ENCODE measurements at places on chromosomes 12 and 14. TPM values are rescaled to one million over a fixed set of nuclear protein-coding genes. Genes with fewer than 3 reads are reported as not detected.
A peak's percentile ranks its signal among the peaks of the same experiment; 100 is the strongest.

DNA sequence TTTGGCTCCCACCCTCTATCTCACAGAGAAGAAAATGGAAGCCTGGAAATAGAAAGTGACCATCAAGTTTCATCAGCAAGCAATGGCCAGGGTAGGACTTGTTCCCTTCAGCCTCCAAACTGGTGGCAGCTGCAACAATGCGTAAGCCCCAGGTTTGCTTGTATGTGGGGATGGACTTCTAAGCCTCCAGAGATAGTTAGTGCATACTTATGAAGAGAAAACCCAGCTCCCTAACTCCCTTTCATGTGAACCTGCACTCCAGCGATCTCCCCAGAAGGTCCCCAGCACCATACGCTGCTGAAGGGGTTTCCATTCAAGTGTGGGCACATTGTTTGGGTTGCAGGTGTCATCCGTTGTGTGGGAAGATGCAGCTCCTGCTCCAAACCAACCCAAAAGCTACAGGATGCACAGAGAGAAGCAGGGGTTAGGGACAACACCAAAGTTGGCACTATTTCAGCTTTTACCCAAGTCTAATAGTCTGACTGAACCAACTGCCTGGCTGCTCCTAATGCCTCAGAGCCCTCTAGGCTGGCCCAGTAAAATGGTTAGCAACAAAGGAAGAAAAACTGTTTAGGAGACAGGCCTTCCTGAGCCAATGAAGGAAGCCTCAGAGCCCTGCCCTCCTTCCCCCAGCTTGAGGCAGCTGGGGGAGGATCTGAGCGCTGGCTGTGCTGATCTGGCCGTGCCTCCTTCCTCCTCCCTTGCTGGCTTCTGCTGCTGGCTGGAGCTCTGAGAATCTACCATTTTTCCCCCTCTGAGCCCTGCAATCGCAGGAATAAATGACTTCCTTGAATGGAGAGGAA is 12.3 kb downstream of the ZFP36L1 start:
- DNase-seq = no peak
- peak overlapping the region; percentile 22 for H3K27ac ChIP-seq
- no peaks in the 10 kb centered on the region for H3K4me1 ChIP-seq
- H3K27me3 ChIP-seq = no peaks in the 10 kb centered on the region

DNA sequence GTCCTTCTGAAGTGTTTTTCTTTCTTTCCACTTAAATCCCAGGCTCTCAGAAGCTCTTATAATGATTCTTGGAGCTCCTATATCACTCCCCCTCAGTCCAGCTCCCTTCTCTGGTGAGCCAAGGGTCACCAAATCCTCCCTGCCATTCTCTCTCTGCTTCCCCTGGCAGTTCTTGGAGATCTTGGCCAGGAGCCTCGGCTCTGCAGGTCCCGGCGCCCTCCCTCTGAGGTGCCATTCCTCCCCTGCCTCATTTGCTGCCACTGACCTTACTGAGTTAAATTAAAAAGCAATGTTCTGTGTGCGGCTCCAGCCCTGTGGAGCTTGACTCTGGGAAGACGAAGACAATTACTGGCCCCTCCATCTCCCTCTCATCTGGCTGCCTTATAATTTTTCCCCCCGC is 7.0 kb downstream of the CISTR start:
- H3K4me3 ChIP-seq = no peak overlapping the region
- no peaks in the 10 kb centered on the region for H3K4me1 ChIP-seq
- no peaks in the 10 kb centered on the region for H3K27me3 ChIP-seq
- DNase-seq = no peak
- H3K36me3 ChIP-seq = no peaks in the 10 kb centered on the region

GRCh38 chr12:22541496-22542155 is 2.7 kb downstream of the C2CD5 start:
- no peak for DNase-seq
- no peak overlapping the region for H3K27ac ChIP-seq
- H3K27me3 ChIP-seq = no peaks in the 10 kb centered on the region
- no peak overlapping the region for H3K4me3 ChIP-seq
- H3K4me1 ChIP-seq = peaks cover 5% of the 10 kb centered on the region

- H3K4me3 ChIP-seq = no peak overlapping the region
- no peak for DNase-seq
- no peaks in the 10 kb centered on the region for H3K27me3 ChIP-seq
- no peaks in the 10 kb centered on the region for H3K4me1 ChIP-seq
These were observed 14.1 kb downstream of the C1R start for GRCh38 chr12:7078163-7078562.

DNA sequence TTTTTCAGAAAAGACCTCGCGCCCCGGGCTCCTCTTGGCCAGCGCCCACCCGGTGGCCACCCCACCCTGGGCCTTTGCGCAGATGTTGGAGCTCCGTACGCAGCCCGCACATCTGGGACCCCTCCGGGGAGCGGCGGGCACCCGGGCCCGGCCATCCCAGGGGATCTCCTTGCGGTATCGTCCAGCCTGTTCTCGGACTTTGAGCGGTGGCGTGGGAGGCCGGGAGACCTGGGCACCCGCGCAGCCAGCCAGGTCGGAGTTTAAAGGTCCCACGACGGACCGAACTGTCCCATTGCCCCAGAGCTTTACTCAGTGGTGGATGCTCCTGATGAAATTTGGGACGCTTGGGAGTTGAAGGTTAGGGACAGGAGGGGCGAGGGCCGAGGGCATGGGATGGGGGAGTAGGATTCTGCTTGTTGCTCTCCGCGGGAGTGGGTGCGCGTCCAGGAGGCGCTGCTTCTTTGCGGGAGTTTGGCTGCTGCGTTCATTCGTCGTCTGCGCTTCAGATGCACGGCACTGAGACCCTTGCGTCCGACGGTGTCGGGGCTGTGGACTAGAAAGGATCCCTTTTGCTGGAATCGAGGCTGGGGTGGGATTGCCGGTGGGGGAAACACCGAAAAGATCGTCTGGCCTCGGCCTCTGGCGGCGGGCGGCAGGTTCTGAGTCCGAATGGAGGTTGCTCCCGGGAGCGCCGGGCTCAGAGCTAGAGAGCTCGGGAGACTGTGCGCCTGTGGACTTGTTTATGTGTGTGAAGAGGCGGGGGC is 1.4 kb downstream of the NTF3 start:
- H3K4me1 ChIP-seq = peaks cover 3% of the 10 kb centered on the region
- H3K27me3 ChIP-seq = no peaks in the 10 kb centered on the region

GRCh38 chr14:21350539-21350938 is 33.3 kb downstream of the SUPT16H start:
- H3K36me3 ChIP-seq = peaks cover 2% of the 10 kb centered on the region
- no peak overlapping the region for H3K4me3 ChIP-seq
- no peak for DNase-seq
- H3K27ac ChIP-seq = no peak overlapping the region
- no peaks in the 10 kb centered on the region for H3K27me3 ChIP-seq
- no peaks in the 10 kb centered on the region for H3K4me1 ChIP-seq

- H3K4me3 ChIP-seq = no peak overlapping the region
- H3K27me3 ChIP-seq = no peaks in the 10 kb centered on the region
- no peak overlapping the region for H3K27ac ChIP-seq
- H3K4me1 ChIP-seq = peaks cover 4% of the 10 kb centered on the region
- H3K36me3 ChIP-seq = no peaks in the 10 kb centered on the region
These were observed 33.6 kb downstream of the LTBP2 start for GRCh38 chr14:74578479-74578878.

PTPRB gene
- total RNA-seq = 53.2 TPM

GRCh38 chr12:130419116-130419515 is 81.4 kb downstream of the PIWIL1 start:
- no peaks in the 10 kb centered on the region for H3K36me3 ChIP-seq
- H3K27me3 ChIP-seq = no peaks in the 10 kb centered on the region
- DNase-seq = no peak
- no peak overlapping the region for H3K4me3 ChIP-seq
- no peaks in the 10 kb centered on the region for H3K4me1 ChIP-seq
- H3K27ac ChIP-seq = no peak overlapping the region

- H3K27me3 ChIP-seq = no peaks in the 10 kb centered on the region
- no peaks in the 10 kb centered on the region for H3K36me3 ChIP-seq
These were observed 256.9 kb downstream of the RAD51B start for GRCh38 chr14:68076451-68076850.

- no peak overlapping the region for H3K4me3 ChIP-seq
- no peak for DNase-seq
- H3K36me3 ChIP-seq = no peaks in the 10 kb centered on the region
- H3K4me1 ChIP-seq = no peaks in the 10 kb centered on the region
- H3K27me3 ChIP-seq = no peaks in the 10 kb centered on the region
These were observed 12.2 kb downstream of the CEP170B start for GRCh38 chr14:104877066-104877805.

- H3K4me1 ChIP-seq = no peaks in the 10 kb centered on the region
- H3K4me3 ChIP-seq = no peak overlapping the region
- H3K27ac ChIP-seq = no peak overlapping the region
- DNase-seq = no peak
- H3K27me3 ChIP-seq = no peaks in the 10 kb centered on the region
- no peaks in the 10 kb centered on the region for H3K36me3 ChIP-seq
These were observed 169.2 kb upstream of the PLXNC1 start for GRCh38 chr12:93979189-93979588.

MED13L gene
- 198 TPM for total RNA-seq

GRCh38 chr12:110015132-110015531 is 15.9 kb downstream of the ANKRD13A start:
- DNase-seq = no peak
- H3K4me3 ChIP-seq = no peak overlapping the region
- peaks cover 12% of the 10 kb centered on the region for H3K36me3 ChIP-seq
- H3K27ac ChIP-seq = no peak overlapping the region

DNA sequence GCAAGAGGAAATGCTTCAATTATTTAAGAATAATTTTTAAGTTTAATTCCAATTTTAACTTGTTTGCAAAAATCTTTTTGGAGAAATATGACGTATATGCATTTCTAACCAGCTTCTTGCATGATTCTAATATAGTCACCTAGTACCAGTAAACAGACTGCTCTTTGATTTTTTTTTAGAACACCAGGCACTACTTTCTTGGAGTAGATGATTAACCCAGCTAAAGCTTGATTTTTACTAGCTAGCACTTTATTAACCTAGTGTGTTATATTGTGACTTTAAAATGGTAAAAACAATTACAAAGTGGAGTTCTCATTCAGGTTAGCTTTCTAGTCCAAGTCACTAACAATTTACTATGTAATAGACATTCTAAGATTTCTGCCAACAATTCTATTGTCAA is 32.6 kb upstream of the FGD4 start:
- H3K4me3 ChIP-seq = no peak overlapping the region
- no peaks in the 10 kb centered on the region for H3K4me1 ChIP-seq
- H3K27ac ChIP-seq = no peak overlapping the region
